ENCODE measurements at places on chromosomes 5 and 9.

- DNase-seq, result no peak
Observed at GRCh38 chr9:98331536-98332259, 76.2 kb upstream of the TBC1D2 start.

- DNase-seq, result no peak
Observed at GRCh38 chr5:168056499-168057182, 234.8 kb upstream of the WWC1 start.

GRCh38 chr5:148398698-148399121 lies 15.0 kb downstream of the FBXO38 start:
- no peak for DNase-seq

DNA sequence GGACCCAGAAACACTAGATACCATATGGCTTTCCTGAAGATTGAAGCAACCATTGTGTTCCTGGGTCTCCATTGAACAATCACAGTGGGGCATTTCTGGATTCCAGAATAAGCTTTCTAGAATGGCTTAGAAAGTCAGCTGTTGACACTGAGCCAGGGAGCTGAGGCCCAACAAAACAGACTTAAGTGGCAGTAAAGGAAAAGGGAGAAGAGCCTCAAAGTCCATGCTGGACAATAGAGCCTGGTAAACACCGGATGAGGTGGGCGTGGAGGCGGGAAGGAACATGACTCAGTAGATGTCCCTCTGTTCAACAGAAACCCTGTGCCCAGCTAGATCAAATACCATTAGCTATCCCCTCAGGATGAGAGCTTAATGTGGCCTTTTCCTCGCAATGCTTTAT lies 14.8 kb downstream of the SPARC start:
- DNase-seq, result no peak
